Activated T-cell treated with anti-CD3 and anti-CD28 coated beads for 48 hours (primary cell): ENCODE measurements at places on chromosomes 2 and 18.

GRCh38 chr2:64371727-64372126, 82.2 kb upstream of the LGALSL start:
- no peak for DNase-seq

DNA sequence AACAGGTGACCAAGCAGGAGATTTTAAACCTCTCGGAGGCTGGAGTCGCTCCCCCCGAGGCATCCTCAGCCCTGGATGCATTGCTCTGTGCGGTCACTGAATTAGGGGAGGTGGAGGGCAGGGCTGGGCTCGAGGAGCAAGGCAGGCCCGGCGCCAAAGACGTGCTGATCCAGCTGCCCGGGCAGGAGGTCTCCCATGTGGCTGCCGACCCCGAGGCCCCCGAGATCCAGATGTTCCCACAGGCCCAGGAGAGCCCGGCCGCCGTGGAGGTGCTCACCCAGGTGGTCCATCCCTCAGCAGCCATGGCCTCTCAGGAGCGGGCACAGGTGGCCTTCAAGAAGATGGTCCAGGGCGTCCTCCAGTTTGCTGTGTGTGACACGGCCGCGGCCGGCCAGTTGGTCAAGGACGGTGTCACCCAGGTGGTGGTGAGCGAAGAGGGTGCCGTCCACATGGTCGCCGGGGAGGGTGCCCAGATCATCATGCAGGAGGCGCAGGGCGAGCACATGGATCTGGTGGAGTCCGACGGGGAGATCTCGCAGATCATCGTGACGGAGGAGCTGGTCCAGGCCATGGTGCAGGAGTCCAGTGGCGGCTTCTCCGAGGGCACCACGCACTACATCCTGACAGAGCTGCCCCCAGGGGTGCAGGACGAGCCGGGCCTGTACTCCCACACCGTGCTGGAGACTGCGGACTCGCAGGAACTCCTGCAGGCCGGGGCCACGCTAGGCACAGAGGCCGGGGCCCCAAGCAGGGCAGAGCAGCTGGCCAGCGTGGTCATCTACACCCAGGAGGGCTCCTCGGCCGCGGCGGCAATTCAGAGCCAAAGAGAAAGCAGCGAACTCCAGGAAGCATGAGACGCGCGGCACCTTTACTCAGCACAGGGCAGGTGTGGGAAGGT, 145.1 kb downstream of the PTGR3 start:
- no peak for DNase-seq

DNA sequence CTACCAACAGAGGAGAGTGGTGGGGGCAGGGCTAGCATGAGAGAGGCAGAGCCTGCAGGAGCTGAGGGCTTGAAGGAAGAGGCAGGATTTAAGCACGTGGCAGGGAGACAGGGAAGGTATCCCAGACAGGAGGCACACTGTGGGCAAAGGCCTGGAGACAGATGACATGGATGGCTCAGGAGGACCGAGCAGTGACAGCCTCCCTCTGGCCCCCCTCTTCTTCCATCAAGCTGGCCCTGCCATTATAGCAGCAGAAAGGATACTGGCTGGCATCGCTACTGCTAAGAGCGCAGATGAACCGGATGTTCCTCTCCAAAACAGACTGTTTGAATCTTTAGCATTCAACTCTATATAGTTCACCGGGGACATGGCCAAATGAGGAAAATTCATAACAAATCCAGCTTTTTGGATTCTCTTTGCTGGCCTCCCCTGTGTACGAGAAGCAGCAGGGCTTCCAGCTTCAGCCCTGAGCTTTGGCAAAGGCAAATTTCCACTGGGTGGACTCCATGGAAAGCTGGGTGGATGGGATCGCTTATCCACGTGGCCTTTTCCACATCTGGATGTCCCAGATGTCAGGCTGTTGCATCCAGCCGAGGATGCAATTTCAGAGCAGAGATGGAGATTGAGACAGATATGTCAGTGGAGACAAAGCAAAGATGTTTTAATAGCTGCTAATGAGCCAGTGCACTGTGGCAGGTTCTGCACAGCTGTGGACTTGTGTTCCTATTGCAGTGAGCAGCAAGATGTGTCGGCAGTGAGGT, 36.2 kb downstream of the CAPN13 start:
- DNase-seq = no peak

GRCh38 chr2:27051902-27052645, 606 bp downstream of the AGBL5 start:
- no peak for DNase-seq

DNA sequence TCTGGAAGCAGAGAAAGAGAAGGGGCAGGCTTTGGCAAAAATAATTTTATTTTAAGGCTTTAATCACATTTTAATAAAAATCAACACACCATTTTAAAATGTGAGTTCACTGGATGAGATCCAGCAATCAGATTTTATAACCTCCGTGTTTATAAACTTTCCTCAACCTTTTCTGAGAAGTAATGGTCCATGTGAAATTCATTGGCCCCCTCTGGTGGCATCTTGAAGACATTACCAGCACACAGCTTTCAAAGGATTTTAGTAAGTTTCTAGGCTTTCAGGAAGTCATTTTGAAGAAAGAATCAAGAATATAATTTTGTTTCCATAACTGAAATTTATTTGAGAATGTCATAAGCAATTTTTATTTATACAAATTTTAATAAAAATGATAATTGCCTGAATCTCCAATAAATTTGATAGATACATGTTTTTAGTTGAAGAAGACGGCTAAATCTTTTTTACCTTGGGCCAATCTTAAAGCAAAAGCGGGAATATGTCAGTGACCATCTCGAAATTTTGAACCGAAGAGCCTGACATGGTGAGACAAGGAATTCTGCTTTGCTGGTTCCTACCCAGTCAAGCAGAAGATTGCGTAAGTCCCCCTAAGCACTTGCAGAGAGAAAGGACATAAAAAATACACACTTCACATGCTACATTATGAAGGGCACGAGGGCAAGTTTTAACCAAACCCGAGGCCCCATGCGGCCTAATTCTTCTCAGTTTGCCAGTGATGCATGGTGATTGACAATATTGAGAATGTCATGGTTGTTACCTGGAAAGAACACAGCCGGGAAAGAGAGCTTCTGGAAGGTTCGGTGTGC, 128.4 kb upstream of the CBLN2 start:
- no peak for DNase-seq

- no peak for DNase-seq
Observed at GRCh38 chr2:209413311-209414014, 10.4 kb upstream of the MAP2 start.

DNA sequence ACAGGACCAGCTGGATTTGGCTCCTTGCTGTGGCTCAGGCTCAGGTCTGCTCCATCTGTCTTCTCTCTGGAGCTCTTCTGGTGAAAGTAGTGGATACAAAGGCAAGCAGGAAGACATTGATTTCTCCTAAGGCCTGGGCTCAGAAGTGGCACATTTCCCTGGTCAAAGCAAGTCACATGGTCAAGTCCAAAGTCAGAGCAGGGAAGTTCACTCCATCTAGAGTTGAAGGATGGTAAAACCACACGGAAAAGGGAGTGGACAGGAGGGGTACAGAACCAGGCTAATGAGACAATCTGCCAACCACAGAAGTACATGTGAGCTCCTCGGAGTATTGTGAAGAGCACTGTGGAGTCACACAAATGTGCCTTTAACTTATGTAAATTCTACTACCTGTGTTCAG, 66.1 kb downstream of the MARCO start:
- no peak for DNase-seq

DNA sequence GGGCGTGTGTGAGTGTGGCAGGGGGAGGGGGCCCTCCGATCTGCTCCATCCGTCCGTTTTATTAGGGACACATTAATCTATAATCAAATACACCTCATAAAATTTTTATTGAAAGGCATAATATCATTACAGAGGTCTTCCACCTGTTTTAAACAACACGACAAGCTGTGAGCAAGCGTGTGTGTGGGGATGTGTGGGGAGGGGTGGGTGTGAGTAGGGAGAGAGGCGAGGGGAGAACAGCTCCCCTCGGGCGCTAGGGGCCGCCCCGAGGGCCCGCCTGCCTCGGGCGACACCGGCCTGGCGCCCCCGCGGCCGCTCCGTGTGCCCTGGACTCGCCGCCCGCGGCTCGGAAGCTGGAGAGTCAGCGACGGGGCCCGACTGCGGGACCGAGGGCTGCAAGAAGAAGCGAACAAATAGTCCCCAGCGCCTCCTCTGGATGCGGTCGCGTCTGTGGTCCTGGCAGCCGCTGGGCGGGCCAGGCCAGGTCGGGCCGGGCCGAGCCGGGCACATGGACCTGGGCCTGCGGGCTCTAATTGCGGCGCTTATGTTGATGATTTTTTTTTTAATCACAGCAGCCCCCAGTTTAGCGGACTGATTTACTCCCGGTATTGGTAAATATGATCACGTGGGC, 352 bp upstream of the HOXD9 start:
- no peak for DNase-seq

- no peak for DNase-seq
Observed at GRCh38 chr2:120141300-120142069, 81.7 kb downstream of the TMEM185B start.

DNA sequence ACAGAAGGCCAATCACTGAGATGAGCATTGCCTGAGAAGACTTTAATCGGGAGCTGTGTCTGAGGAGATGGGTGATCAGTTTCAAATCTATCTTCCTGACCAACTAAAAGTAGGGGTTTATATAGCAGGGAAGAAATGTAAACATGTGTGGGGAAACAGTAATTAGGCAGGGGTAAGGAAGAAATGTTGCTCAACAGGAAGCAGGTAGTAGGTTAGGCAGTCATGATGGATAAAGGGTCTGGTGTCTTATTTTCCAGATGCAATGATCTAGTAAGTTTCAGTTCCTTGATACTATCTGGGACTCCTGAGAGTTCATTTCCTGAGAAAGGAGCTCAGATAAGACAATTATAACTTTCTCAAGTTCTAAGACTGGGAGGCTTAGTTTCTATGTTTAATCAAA, 33.8 kb upstream of the DNAJC10 start:
- DNase-seq = no peak

GRCh38 chr18:9631814-9632496, 17.6 kb upstream of the PPP4R1 start:
- DNase-seq = no peak

GRCh38 chr2:25078170-25079049, 36.5 kb downstream of the EFR3B start:
- no peak for DNase-seq

DNA sequence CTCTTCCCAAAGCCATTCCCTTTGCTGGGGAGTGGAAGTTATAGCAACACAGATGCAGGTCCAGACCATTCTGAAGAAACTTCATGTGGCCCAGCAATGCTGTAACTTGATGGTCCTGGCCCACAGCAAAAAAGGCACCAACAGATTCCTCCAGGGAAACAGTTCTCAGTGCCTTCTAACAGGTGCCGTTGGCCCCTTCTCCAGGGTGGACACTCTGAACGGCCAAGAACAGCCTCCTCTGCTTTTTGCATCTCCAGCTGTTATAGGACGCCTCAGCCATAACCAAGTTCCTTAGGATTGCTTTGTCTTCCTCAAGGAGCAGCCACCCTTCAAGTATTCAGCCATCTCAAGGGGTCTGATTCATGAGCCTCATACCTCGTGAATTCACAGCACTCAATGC, 38.0 kb downstream of the MARCO start:
- DNase-seq = no peak

GRCh38 chr2:105721991-105722511, 22.7 kb upstream of the NCK2 start:
- DNase-seq = no peak

DNA sequence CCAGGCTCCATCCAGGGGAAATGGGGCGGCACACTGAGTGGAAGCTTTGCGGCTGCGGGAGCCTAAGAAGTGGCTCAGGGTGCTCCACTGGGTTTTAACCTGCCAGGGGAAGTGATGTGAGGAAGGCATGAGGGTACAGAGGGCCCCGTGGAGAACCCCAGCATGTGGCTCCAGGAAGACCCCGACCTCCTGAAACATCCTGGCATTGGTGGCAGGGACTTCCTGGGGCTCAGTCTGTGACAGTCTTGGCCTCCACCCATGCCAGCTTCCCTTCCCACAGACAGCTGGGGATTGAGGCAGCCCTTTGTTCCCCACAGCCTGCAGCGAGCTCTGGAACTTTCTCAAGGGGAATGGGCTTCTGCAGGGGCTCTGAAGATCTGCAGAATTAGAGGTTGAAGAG, 146.6 kb downstream of the TNS1 start:
- no peak for DNase-seq

- DNase-seq = no peak
Observed at GRCh38 chr2:73063909-73064875, 7.3 kb downstream of the SFXN5 start.

GRCh38 chr18:55115606-55116005, 156.3 kb upstream of the CCDC68 start:
- no peak for DNase-seq

GRCh38 chr2:221461901-221462300, 110.2 kb downstream of the EPHA4 start:
- DNase-seq = no peak

DNA sequence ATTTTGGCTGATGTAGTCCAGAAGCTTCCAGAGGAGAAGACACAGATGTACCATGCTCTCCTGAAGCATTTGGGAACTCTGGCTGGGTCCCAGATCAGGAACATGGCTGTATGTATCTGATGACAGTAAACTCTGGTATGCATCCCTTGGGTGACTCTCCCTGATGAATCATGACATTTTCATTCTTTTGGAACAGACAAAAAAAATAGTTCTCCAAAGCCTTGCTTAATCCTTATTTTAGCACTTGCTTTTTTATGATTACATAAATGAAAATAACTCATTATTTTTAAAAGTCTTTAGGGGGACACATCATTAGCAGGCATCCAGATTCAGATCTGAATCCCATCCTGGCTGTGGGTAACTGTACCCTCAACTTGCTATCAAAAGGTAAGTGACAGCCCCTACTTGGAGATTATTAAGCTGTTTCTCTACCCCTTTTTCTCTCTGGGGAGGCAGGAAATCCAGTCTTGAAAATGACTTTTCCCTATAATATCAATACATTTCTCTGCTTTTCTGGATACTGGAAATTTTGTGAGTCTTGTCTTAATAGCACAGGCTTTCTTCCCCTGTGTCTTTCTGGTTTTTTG, 23.3 kb downstream of the AOX1 start:
- DNase-seq = no peak
